ENCODE measurements at places on chromosomes 11 and 22. TPM values are rescaled to one million over a fixed set of nuclear protein-coding genes. Genes with fewer than 3 reads are reported as not detected.

GRCh38 chr22:45376009-45376408 lies 37.4 kb downstream of the SMC1B start:
- DNase-seq, result no peak

- DNase-seq, result no peak
Observed at GRCh38 chr11:76676636-76677457, 6.3 kb upstream of the LRRC32 start.

DNA sequence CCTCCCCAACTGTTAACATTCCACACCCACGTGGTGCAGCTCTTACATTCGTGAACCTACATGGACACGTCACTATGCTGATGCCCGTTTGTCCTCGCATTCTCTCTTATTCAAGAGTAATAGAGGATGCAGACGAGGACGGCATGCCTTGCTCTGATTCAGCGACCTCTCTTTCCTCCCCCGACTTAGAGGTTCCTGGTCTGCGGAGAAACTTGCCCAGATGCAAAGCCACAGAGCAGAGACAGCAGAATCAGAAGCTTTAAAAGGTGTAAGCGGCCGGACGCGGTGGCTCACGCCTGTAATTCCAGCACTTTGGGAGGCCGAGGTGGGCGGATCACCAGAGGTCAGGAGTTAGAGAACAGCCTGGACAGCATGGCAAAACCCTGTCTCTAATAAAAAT lies 288.0 kb downstream of the NTM start:
- no peak for DNase-seq

DNA sequence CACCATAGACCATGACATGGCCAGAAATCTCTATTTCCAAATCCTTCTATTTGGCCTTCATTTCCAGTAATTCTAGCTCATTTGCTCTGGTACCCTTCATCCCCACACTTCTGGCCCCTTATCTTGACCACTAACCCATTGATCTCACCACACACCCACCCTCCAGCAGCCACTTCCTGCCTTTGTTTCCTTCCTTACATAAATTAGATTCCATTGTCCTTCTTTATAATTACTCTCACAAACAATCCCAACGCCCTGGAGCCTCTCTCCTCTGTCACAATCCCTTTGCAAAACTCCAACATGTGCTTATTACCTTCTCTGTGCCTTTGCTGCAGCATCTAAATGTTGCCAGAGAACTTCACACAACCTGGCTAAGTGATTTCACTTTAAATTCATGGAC lies 14.8 kb downstream of the APLNR start:
- no peak for DNase-seq

- no peak for DNase-seq
Observed at GRCh38 chr11:77436506-77436905, 37.4 kb downstream of the PAK1 start.

DNA sequence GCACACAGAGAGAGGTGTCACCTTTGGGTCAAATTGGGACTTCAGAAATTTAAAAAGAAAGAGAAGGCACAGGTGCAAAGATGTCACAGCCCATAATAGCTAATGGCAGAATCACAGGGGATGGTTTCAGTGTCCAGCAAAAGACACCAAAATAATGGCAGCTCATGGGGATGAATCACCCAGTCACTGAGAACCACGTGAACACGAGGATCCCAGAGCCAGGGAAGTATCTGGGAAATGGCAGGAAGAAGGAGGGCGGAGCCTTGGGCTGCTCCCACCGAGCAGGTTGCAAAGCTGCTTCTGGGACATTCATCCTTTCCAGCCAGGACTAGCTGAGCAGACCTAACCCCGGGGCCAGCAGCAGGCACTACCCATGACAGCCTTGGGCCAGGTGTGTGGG lies 45.6 kb downstream of the TRMU start:
- no peak for DNase-seq

DNA sequence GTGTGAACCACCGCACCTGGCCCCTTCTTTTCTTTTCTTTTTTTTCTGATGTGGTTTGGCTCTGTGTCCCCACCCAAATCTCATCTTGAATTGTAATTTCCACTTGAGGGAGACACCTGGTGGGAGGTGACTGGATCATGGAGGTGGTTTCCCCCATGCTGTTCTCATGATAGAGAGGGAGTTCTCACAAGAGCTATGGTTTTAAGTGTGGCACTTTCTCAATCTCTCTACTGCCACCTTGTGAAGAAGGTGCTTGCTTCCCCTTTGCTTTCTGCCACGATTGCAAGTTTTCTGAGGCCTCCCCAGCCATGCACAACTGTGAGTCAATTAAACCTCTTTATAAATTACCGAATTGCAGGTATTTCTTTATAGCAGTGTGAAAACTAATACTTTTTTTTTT lies 4.9 kb upstream of the TCN2 start:
- DNase-seq, result no peak

DNA sequence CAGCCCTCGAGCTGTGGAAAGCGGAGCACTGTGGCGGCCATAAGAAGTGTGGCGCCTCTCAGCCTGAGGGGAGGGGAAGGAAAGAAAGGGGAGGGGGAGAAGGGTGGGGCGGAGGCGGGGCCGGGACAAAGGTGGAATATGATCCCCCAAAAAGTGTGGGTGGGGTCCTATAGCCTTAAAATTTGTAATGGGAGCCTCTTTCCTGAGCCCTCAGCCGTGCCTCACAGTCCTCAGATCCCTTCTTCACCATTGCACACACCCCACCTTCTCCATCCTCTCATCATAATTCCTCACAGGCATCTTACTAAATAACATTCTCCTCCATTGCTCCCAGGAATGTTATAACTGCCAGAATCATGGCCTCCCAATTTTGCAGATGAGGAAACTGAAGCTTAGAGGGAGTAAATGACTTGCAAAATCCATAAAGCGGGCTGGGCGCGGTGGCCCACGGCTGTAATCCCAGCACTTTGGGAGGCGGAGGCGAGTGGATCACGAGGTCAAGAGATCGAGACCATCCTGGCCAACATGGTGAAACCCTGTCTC lies 600 bp upstream of the RAB6A start:
- no peak for DNase-seq

- DNase-seq, result no peak
Observed at GRCh38 chr11:56783448-56784041, 35.0 kb upstream of the OR9G4 start.

GRCh38 chr22:24483976-24484545 lies 11.1 kb upstream of the UPB1 start:
- no peak for DNase-seq

DNA sequence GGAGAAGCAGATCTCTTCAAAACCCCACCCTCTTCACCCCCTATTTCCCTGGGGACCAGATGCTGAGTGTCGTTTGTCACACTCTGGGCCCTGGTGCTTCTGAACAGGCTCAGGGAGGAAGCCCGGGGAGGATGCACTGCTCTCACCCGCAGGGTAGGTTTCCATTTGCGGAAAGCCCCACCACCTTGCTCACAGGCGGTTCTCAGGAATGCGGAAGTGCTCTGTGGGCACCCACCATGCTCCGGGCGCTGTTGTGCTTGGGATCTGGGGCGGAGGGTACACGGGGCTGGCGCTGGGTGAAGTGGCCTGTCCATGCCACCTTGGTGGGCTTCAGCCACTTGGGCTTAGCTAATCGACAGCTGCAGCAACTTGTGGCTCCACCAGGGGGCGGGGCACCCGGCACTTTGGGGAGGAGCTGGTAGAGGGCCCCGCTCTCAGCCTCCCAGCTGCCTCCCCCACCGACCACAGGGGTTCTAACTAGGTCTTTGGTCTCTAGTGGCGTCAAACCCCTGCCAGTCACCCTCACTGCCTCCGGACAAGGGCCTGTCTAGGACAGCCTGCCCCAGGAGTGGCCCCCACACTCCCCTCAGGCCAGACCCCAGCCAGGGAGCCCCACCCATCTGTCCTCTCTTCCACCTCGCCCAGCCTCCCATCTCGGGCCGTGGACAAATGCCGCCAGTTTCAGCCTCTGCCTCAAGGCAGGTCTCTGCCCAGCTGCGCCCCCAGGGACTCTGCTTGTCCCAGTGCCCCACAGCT lies 7.4 kb downstream of the NDUFV1 start:
- DNase-seq, result no peak

- DNase-seq, result no peak
Observed at GRCh38 chr22:48424201-48424627, 1403.5 kb downstream of the BRD1 start.

DNA sequence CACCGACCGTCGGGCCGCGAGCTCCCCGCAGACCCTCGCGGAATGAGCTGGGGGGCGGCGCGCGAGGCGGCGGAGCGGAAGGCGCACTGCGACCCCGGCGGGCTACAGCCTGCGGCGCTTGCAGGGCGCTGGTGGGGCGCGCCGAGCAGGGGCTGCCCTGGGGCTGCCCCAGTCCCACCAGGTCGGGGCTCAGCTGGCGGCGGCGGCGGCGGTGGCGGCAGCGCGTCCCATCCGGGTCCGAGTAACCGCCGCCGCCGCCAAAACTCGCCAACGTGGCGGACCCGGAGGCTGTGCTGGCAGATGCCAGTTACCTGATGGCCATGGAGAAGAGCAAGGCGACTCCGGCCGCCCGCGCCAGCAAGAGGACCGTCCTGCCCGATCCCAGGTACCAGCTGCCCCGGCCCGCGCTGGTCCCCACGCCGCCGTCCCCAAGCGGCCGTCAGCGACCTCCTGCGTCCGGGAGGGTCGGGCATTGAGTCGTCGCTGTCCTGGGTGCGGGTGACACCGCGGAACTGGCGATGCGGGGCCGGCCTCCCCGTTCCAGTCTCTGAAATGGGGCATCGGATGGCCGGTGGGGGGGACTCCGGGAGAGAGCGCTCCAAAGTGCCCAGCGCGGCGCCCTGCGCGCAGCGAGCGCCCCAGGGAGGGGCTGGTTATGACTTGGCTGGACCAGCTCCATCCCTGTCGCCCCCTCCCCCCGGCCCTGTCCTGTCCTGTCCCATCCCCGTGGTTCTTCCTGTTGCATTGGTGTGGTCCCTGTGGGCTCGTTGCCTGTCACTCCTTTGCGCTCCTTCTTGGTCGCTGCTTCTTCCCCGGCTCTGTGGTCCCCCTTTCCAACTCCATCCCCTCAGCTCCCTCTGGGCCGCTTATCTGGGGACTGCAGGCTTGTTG lies 63.5 kb downstream of the CRYBB2 start:
- no peak for DNase-seq

RIC3 gene
- 11.9 TPM for total RNA-seq

NXPE2 gene
- total RNA-seq, result not detected

FAU gene
- total RNA-seq, result 612 TPM

CBLIF gene
- total RNA-seq, result not detected
